Stimulated activated CD8-positive, alpha-beta memory T cell treated with anti-CD3 and anti-CD28 coated beads, Interleukin-4, amount 100 ng/mL, for 1 hour (primary cell): ENCODE measurements at places on chromosomes 5 and 9.

GRCh38 chr9:75148561-75148960 lies 60.2 kb downstream of the OSTF1 start:
- no peak for DNase-seq

- no peak for DNase-seq
Observed at GRCh38 chr9:131104016-131104740, 7.8 kb downstream of the AIF1L start.

DNA sequence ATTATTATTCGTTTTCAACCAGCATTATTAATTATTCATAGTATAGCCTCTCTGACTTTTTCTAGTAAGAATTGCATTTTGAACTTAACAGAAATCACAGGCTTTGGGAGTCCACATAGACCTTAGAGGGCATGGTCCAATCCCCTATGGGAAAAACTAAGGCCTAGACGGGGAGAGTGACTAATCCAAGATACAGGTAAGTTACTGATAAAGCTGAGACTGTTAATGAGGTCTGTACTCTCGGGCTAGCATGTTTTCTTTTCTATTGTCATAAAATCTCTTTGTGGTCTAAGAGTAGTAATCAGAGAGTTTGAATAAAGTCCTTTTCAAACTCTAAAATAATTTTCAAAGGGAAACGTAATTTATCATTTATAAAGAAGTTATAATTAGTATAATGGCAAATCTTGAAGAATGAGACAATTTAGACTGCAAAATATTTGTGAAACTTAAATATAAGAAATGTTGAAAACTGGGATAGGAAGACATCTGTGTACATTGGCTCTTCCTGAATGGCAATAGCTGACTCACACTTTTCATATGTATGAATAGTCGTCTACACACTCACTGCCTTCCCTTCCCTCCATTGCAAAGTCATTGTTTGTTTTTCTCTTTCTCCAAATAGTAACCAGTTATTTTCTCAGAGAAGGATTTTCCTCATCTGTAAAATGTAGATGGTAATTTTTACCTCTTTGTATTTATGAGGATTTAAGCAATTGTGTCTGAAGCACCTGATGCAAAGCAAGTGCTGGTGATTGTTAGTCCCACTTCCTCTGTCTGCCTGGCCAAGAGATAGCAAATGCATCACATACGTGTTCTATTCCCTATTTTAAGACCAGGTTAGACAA lies 207.9 kb upstream of the CD180 start:
- DNase-seq, result no peak

- DNase-seq, result no peak
Observed at GRCh38 chr5:172866802-172867748, 33.0 kb downstream of the ERGIC1 start.

DNA sequence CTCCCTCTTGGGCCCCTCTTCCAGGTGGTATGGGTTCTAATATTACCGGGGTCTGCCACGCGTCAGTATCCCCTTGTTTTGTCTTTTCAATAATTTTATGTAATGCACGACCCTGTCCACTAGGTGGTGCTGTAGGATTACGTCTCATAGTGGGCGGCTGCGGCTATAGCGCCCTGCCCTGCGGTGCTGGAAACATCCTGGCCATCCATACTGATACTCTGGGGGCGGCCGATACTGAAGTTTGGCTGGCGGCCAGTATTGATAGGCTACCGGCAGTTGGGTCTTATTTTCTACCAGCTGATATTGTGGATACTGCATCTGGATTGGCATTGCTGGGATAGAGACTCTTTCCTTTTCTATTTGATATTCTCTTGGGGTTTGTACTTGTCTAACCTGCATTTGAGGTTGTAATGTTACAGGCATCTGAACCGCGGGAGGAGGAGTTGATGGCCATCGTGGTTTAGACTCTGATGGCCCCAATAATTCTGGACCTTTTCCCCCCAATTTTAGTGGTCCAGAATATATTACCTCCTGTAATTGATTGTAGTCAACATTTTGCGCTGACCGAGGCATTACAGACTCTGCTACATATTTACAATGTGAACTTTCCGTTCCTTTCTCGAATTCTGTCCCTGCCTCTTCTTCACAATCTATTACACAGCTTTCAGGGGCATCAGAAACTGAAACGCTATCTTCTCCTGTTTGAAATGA lies 3.3 kb upstream of the TMEM141 start:
- DNase-seq, result peak; percentile 48

DNA sequence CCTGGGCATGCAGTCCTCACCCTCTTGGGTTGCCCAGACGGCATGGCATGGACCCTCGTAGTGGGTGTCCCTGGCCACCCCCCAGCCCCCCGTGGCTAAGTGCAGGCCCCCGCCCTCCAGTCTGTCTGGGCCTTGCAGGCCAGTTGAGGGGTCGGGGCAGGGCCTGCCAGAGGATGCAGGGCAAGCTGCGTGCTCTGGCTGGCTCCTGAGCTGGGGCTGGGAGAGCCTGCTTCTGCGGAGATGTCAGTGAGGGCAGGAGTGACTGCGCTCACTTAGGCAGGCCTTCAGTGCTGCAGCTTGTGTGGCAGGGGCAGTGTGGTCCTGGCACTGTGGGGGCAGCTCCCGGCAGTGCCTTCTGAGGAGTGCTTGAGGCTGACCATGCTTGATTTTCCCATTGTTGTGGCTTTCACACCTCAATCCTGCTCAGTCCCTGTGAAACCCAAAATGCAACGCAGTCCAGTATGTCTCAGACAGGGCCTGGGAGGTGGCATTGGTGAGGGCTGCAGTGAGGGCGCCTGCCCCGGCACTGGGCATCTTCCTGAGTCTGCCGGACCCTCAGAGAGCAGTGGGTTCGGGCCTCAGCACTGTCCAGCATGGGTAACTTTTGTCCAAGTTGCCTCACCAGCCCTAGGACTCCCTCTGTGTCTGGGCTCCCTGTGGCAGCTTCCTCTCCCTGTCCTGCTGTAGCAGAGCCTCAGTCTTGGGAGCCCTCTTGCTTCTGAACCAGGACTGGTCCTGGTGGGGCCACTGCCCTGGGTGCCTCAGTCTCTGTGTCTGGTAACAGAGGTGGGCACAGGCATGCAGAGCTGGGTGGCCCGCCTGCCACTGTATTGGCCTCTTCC lies 93.0 kb downstream of the PHF2 start:
- no peak for DNase-seq

- no peak for DNase-seq
Observed at GRCh38 chr9:98794802-98795201, 1.6 kb downstream of the ANKS6 start.

GRCh38 chr9:92671323-92671722 lies 1.4 kb upstream of the IPPK start:
- DNase-seq, result no peak

- no peak for DNase-seq
Observed at GRCh38 chr5:147439254-147439653, 70.6 kb downstream of the DPYSL3 start.

DNA sequence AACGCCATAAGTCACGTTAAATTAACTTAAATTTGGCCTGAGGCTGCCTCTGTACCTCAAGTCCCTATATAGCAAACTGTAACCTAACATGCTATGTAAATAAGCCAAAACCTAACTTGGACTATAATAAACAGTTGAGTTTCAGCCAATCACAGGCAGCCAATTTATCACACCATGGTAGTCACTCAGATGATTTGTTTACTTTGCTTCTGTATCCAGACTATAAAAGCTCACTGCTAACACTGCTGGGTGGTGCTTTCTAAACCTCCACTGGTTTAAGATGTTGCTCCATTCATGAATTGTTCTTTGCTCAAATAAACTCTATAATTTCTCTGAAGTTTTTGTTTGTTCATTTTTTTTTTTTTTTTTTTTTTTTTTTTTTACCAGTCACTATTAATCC lies 62.8 kb downstream of the TRPM3 start:
- DNase-seq, result no peak
